Right hindlimb (tissue), 1 donor: ENCODE measurements at places on chromosomes 1 and 21.

- no peak for DNase-seq
These were observed 12.3 kb upstream of the OR10J5 start for GRCh38 chr1:159548126-159548525.

DNA sequence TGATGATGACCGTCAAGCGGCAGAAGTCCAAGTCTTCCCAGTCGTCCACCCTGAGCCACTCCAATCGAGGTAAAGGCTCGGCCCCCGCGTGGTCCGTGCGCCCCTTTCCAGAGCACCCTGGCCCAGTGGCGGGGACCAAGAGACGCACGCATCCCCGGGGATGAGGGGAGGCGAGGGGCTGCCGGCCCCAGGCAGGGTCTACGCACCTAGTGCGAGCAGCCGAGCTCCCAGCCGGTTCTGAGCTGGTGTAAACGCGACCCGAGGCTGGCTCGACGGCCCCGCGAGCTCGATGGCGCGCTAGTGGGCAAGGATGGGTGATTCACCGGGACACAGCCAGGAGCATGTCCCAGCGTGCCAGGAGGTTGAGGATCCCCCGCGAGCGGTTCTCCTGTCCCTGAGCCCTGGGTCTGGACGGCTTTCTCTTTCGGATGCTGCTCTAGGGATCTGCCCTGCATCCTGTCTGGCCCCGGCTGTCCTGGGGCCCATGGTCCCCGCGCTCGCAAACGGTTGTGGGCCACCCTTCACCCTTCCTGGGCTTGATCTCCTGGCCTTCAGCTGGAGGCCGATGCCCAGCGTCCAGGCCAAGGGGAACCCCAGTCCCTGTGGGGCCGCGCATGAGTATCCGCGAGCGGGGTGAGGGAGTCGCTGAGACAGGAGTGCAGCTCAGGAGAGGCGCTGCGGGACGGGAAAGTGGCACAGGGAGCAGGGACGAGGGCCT lies 689 bp downstream of the PKP1 start:
- DNase-seq: no peak

DNA sequence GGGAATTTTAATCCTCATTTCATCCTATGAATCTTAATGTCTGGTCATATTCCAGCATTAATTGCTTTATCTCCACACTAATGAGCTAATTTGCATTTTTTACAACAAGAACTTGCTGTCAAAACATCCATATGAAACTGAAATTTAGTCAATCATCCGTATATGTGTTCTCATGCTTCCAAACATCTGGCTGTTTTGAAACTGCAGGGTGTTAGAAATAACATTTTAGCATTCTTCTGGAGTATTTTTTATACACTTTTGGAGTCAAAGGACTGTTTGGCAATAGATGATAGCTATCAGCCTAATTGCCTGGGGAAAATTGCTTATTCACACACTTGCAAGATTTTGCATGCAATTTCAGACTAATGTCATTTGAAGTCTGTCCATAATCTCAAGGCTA lies 1639.3 kb downstream of the KCNT2 start:
- no peak for DNase-seq

- no peak for DNase-seq
These were observed 110.8 kb downstream of the KCND3 start for GRCh38 chr1:111878649-111879048.

GRCh38 chr1:159646687-159647086 lies 59.1 kb downstream of the APCS start:
- no peak for DNase-seq

DNA sequence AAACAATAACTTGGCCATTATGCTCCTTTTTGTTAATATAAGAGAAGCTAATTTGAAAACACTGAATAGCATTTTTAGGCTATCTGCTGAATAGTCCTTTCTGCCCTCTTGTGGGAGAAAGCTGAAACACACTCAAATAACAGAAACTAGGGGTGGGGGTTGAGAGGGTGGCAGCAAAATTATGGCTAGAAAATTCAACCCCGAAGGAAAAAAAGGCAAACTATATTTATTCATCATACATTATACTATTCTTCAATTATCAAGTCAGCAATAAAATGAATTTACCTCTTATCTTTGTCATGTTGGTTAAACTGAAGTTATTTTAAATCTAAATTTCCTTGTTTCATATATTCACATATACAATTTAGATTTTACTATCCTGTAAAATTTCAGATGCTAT lies 255.9 kb downstream of the FAF1 start:
- no peak for DNase-seq

GRCh38 chr1:216903382-216903740 lies 180.1 kb upstream of the ESRRG start:
- DNase-seq: no peak

GRCh38 chr21:34580181-34580700 lies 34.7 kb downstream of the RCAN1 start:
- DNase-seq: no peak
